ENCODE measurements at places on chromosomes 2 and 18. TPM values are rescaled to one million over a fixed set of nuclear protein-coding genes. Genes with fewer than 3 reads are reported as not detected.

LHCGR gene
- total RNA-seq = 1.5 TPM

TCF7L1 gene
- total RNA-seq = 8.0 TPM

RFTN2 gene
- 27.1 TPM for total RNA-seq

SPDYA gene
- total RNA-seq = 3.3 TPM

TAF4B gene
- total RNA-seq = 7.2 TPM

SAG gene
- total RNA-seq = not detected

TLX2 gene
- not detected for total RNA-seq

RBM44 gene
- total RNA-seq = 2.1 TPM

MTA3 gene
- 34.3 TPM for total RNA-seq

C2orf66 gene
- 0.69 TPM for total RNA-seq

ABCG5 gene
- total RNA-seq = not detected

UGT1A10 gene
- total RNA-seq = not detected

RFX8 gene
- total RNA-seq = 1.2 TPM

CPSF3 gene
- total RNA-seq = 38.4 TPM

REG1B gene
- not detected for total RNA-seq

RRM2 gene
- 17.3 TPM for total RNA-seq

PSTPIP2 gene
- 7.9 TPM for total RNA-seq

AFF3 gene
- total RNA-seq = 8.1 TPM

SERPINB10 gene
- 3.9 TPM for total RNA-seq

PRSS56 gene
- total RNA-seq = not detected

GALNT3 gene
- 20.3 TPM for total RNA-seq

CYS1 gene
- 1.3 TPM for total RNA-seq

GCG gene
- not detected for total RNA-seq

ACTR1B gene
- total RNA-seq = 26.7 TPM

OTOS gene
- not detected for total RNA-seq

PRADC1 gene
- total RNA-seq = 9.0 TPM

ANKRD29 gene
- 6.1 TPM for total RNA-seq

PID1 gene
- 17.5 TPM for total RNA-seq

ILKAP gene
- 38.4 TPM for total RNA-seq

COPS7B gene
- 27.7 TPM for total RNA-seq

CHRNG gene
- 1.6 TPM for total RNA-seq

NCKAP5 gene
- total RNA-seq = 33.3 TPM

KLHL30 gene
- 3.3 TPM for total RNA-seq

CPLX4 gene
- total RNA-seq = not detected

DNAH6 gene
- total RNA-seq = 0.30 TPM
